Activated CD8-positive, alpha-beta memory T cell treated with anti-CD3 and anti-CD28 coated beads for 48 hours (primary cell): ENCODE measurements at places on chromosomes 6 and 20.

- no peak for DNase-seq
These were observed 111.1 kb downstream of the FOXC1 start for GRCh38 chr6:1720620-1721322.

GRCh38 chr6:138485005-138485545, 14.2 kb downstream of the NHSL1 start:
- DNase-seq = no peak

DNA sequence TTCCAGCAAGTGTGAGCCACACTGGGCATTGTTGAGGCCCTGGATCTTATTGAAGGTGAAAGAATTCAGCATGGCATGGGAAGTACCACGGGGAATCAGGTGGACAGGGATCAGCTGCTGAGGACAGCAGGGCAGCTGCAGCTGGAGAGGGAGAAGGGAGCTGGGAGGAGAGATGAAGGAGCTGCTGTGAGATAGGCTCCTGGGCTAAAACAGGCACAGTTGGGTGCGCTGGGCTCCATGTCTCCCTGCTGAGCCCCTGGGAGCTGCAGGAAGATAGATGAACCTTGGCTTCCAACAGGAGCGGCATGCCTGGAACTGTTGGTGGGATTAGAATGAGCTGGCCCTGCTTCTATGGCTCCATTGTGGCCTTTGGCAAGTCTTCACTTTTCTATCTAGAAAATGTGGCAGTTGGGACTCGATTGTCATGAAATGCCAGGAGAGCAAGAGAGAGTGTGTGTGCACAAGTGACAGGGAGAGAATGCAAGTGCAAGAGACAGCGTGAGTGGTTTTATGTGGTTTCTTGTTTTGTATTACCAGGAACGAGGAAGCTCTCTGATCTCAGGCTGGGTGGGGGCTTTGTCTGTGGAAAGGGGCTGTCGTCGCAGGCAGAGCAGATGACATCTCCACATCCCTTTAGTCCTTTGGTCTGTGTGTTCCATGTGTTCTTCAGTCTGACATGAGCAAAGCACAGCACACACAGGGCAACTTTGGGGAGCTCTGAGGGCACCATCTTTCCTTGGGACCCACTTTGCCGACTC, 20.4 kb downstream of the SNPH start:
- DNase-seq = no peak

GRCh38 chr6:85066266-85066665, 301.9 kb upstream of the TBX18 start:
- DNase-seq = no peak

DNA sequence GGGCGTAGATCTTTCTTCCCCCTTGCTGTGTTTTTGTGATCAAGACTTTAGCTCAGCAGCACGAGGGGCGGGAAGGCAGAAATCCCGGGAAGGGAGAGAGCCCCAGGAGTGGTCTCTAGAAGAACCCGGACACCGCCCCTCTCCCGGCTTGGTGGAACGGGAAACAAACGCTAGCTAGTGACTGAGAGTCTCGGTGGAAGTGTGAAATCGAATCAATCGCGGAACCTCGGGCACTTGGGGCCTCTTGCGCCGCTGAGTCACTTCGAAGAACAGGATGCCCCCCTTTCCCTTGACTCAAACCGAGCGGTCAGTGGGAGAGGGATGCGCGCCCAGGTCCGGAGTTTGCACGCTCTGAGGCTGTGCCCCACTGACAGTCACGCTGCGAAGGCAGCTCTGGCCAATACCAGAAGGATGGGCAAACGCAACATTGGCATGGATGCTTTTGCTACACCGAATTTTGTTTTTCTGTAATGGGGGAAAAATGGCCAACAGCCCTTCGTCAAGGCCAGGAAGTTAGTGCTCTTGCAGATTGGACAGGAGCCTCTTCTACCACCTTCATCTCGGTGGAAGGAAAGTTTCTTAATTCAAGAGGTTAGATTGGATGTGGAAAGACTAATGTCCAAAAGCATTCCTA, 1.6 kb upstream of the OLIG3 start:
- no peak for DNase-seq

GRCh38 chr6:79313254-79313653, 78.8 kb upstream of the HMGN3 start:
- no peak for DNase-seq

GRCh38 chr6:84227044-84227433, 404 bp downstream of the CEP162 start:
- DNase-seq = no peak

DNA sequence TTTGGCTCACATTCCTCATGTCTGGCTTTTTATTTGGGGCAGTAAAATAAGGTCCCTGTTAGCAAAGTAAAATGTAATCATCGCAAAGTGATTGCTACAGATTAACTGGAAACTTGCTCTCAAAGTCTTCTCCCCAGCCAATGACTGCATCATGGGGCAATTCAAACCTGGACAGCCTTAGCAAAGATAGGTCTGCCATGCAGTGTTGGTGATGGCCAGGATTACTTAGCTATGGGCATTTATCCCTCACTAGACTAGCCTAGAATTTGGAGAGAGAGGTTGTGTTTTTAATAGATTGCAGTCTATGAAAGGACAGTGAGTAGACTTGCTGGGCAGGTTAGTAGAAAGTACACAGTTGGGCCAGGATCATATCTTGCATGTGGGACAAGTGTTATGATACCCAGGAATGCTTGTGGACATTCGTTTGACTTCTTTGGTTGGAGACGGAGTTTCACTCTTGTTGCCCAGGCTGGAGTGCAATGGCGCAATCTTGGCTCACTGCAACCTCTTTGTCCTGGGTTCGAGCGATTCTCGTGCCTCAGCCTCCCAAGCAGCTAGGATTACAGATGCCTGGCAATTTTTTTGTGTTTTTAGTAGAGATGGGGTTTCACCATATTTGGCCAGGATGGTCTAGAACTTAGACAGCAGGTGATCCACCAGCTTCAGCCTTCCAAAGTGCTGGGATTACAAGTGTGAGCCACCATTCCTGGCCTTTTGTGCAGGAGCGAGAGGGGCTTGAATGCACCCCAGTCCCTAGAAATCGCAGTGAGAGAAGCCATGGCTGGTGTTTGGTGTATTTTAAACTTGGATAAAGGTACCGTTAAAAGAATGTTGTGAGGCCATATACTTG, 3.4 kb downstream of the RPS12 start:
- no peak for DNase-seq

DNA sequence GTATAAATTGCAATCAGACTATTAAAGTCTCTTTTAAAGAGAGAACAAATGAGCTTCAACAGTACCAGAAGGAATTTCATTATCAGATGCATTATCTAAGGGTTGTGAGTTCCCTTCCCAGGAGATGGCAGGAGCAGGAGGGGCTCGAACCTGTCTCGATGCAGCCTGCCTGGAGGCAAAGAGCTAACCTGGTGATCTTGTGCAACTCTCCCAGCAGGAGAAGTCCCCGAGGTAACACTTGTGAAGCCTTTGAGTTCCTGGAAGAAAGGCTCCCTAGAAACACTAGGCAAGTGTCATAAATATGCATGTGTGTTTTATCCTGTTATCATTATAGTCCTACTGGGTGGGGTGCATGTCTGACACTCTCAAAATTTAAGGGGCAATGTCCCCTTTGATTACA, 232.2 kb upstream of the ARID1B start:
- no peak for DNase-seq

GRCh38 chr6:97882755-97883154, 599.7 kb upstream of the MMS22L start:
- no peak for DNase-seq

- no peak for DNase-seq
These were observed 3.0 kb upstream of the GOPC start for GRCh38 chr6:117605169-117605826.

DNA sequence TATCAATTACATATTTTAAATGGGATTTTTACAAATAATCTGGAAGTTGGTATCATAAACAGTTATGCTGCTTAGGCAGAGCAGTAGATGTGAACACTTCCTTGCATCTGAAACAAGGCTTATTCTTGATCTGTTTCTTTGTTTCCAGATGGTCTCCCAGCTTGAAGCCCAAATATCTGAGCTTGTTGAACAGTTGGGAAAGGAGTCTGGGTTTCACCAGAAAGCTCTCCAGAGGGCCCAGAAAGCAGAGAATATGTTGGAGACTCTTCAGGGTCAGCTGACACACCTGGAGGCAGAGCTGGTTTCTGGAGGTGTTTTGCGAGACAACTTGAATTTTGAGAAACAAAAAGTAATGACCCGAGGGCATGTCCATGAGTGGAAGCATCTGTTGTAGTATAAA, 91.9 kb downstream of the CCDC170 start:
- no peak for DNase-seq

- no peak for DNase-seq
These were observed at the start of gene AFDN for GRCh38 chr6:167826896-167827582. Gene AFDN (plus strand): TSS chr6:167826911. CDS start chr6:167827133, 222 bp downstream.

- DNase-seq = no peak
These were observed 259.2 kb downstream of the DLL1 start for GRCh38 chr6:170031684-170032121.

GRCh38 chr6:69866351-69866769, at the start of gene COL19A1:
Gene COL19A1 (plus strand): TSS chr6:69866556. CDS start chr6:69879568, 13,012 bp downstream.
- DNase-seq = no peak

GRCh38 chr6:93624408-93624807, 205.0 kb upstream of the EPHA7 start:
- no peak for DNase-seq

DNA sequence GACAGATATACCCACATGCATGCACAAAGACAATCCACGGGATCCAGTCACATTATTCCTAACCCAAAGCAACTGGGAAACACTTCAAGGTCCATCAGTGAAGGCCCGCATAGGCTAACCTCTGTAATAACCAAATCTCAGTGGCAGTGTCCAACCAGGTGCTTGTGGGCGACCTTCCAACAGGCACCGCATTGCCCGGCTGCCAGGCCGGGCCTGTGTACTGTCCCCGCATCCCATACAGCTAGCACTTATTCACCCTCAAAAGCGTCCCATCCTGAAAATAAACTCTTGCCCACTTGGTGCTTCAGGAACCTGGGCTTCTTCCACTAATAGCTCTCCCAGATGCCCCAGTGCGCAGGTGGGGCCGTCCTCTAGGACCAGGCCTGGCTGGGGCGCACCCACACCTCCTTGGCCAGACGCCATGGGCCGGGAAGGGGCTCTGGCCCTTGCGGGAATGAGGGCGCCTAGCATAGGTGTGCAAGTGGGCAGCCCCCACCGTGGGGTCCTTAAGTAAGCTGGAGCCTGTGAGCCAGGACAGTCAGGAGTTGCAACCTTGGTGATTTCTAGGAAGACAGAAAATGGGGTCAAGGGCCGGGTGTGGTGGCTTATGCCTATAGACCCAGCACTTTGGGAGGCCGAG, 1.1 kb upstream of the ENTPD6 start:
- DNase-seq = no peak

- no peak for DNase-seq
These were observed 39.4 kb upstream of the MYB start for GRCh38 chr6:135141728-135142127.

GRCh38 chr20:58231683-58232082, 3.2 kb upstream of the ANKRD60 start:
- no peak for DNase-seq

DNA sequence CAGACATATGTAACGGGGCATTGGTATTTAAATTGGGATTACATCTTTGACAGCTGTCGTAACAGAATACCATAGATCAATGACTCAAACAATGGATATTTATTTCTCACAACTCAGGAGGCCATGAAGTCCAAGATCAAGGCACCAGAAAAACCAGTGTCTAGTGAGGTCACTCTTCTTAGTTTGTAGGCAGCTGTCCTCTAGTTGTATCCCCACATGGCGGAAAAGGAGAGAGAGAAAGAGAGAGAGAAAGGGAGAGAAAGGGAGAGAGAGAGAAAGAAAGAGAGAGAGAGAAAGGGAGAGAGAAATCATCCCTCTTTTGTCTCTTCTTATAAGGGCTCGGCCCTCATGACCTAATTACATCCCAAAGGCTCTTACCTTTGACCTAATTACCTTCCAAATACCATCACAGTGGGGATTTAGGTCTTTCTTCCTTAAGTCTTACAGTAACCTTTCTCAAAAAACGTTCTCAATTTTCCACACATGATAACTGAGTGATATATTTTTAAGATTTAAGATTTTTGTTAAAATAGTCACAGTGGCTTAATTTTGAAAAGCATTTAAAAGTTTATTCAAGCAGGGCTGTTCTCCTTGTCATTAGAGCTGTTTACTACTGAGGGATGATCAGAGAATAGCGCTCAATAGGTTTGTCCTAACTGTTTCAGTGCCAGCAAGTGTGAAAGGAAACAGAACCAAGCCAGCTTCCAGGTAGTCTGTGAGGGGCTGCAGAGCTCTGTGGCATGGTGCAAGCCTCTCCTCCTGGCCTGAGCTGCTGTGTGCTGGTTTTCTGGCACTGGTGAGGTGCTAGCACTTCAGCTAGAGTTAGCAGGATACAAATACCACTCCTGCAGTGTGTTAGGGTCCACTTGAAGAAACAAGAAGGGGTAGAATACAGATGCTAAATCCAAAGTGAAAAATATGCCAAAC, 79.0 kb downstream of the IMPG1 start:
- DNase-seq = no peak
